Upper lobe of right lung (tissue), 1 donor: ENCODE measurements at places on chromosomes 16 and 17. TPM values are rescaled to one million over a fixed set of nuclear protein-coding genes. Genes with fewer than 3 reads are reported as not detected.

Gene TLCD1
- 16.2 TPM for total RNA-seq

Gene PRAC2
- total RNA-seq = not detected

Gene SRCIN1
- 2.1 TPM for total RNA-seq

Gene CHST6
- total RNA-seq = 0.09 TPM

Gene HOXB8
- 1.0 TPM for total RNA-seq

Gene DBNDD1
- total RNA-seq = 7.0 TPM

Gene DHRS7C
- not detected for total RNA-seq

Gene LITAFD
- total RNA-seq = not detected

Gene TMC6
- 176 TPM for total RNA-seq

Gene SLC47A1
- 13.4 TPM for total RNA-seq

Gene GRAP
- total RNA-seq = 10.6 TPM

Gene TEKT5
- not detected for total RNA-seq

Gene TEKT1
- not detected for total RNA-seq

Gene MYH8
- not detected for total RNA-seq

Gene CYGB
- total RNA-seq = 34.3 TPM

Gene HIGD1B
- 36.4 TPM for total RNA-seq

Gene TIGD7
- 6.9 TPM for total RNA-seq

Gene ERBB2
- total RNA-seq = 97.5 TPM

Gene MEOX1
- total RNA-seq = 1.5 TPM

Gene DLG4
- 30.7 TPM for total RNA-seq

Gene ADAM11
- 0.43 TPM for total RNA-seq

Gene SEPTIN12
- total RNA-seq = not detected

Gene KRTAP4-9
- total RNA-seq = not detected

Gene GPR179
- total RNA-seq = 0.35 TPM

Gene SBK1
- total RNA-seq = 1.9 TPM

Gene GAS2L2
- total RNA-seq = not detected

Gene MMP15
- 25.2 TPM for total RNA-seq

Gene KRTAP2-1
- total RNA-seq = not detected

Gene CRYBA1
- total RNA-seq = not detected

Gene CFAP119
- total RNA-seq = 5.5 TPM

Gene NAGS
- total RNA-seq = 7.1 TPM

Gene CPHXL2
- not detected for total RNA-seq

Gene SLC5A10
- total RNA-seq = not detected

Gene PPP1R1B
- 25.1 TPM for total RNA-seq

Gene CMTM2
- 3.1 TPM for total RNA-seq

Gene PIRT
- total RNA-seq = not detected

Gene RPGRIP1L
- 3.5 TPM for total RNA-seq

Gene PIPOX
- total RNA-seq = 0.87 TPM

Gene DNAAF1
- total RNA-seq = 0.49 TPM

Gene TMEM220
- total RNA-seq = 10.5 TPM

Gene OR1F1
- total RNA-seq = not detected

Gene BANP
- 20.6 TPM for total RNA-seq

Gene RHBDF2
- 46.4 TPM for total RNA-seq

Gene ATP5PD
- total RNA-seq = 155 TPM

Gene TMEM208
- 39.3 TPM for total RNA-seq

Gene SLFN12L
- 5.1 TPM for total RNA-seq

Gene TMEM92
- 11.3 TPM for total RNA-seq

Gene HP
- 94.2 TPM for total RNA-seq
